ENCODE measurements at places on chromosomes 5 and 9. TPM values are rescaled to one million over a fixed set of nuclear protein-coding genes. Genes with fewer than 3 reads are reported as not detected.

- H3K4me1 ChIP-seq, result no peaks in the 10 kb centered on the region
- DNase-seq, result no peak
- no peak overlapping the region for H3K27ac ChIP-seq
- H3K27me3 ChIP-seq, result no peaks in the 10 kb centered on the region
- H3K4me3 ChIP-seq, result no peak overlapping the region
Measured at GRCh38 chr5:156942064-156942463, 21.0 kb downstream of the TIMD4 start.

DNA sequence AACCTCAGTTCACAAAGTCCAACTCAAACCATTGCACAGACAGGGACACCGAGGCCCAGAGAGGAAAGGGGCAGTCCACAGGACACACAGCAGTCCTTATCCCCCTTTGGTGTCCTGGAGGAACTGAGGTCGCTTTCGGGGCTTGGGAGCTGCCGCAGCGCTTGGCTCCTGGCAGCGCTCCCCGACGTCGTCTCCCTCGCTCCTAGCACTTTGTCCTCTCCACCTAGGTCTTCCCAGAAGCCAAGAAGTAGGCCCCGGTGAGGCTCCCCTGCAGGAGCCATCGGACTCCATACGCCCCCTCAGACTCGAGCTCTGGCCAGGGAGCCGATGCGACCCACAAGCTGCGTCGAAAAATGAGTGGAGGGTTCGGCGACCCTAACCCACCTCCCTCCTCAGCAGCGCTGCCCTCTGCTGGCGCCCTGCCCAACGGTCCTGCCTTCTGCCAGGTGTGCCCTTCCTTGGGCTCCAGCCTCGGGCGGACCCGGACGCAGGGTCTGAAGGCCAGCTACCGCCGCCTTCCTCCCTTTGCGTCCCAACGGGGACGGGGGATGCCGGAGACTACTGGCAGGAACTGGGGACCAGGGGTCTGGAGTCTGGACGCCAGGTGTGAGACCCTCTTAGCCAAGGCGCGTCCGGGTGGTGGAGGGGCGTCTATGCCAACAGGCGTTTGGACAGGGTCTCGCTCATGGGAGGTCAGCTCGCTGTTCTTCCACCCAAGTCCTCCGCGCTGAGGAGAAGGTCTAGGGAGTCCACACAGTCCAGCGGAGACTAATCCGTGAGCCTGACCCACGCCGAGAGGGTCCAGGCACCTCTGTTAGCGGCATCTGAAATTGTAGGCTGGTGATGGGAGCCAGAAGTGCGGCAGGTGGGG is 2.1 kb upstream of the PRDM12 start:
- no peaks in the 10 kb centered on the region for H3K4me1 ChIP-seq
- H3K36me3 ChIP-seq, result no peaks in the 10 kb centered on the region
- no peak overlapping the region for H3K27ac ChIP-seq
- no peak overlapping the region for H3K4me3 ChIP-seq
- no peak for DNase-seq
- H3K27me3 ChIP-seq, result no peaks in the 10 kb centered on the region

DNA sequence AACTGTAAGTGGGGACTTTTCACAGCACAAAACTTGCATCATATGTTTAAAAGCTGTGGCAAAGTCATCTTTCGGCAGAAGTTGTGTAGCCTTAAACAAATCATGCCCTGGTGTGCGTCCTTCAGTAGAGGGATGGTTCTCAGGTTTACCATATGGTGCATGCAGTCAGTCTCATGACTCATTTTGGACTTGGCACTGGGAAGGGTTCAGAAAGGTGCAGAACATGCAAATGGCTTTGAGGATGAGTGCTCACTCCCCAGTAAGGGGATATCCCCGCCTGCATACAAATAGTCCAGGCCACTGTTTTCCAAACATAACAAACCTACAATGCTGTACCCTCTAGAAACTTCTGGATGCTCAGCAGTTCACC is 260.3 kb downstream of the NDUFS4 start:
- no peak overlapping the region for H3K4me3 ChIP-seq
- H3K4me1 ChIP-seq, result no peaks in the 10 kb centered on the region
- H3K27ac ChIP-seq, result no peak overlapping the region
- no peak for DNase-seq

GRCh38 chr5:173291722-173292658 is 36.2 kb downstream of the STC2 start:
- H3K27me3 ChIP-seq, result no peaks in the 10 kb centered on the region
- no peaks in the 10 kb centered on the region for H3K36me3 ChIP-seq
- DNase-seq, result peak; percentile 27

DNA sequence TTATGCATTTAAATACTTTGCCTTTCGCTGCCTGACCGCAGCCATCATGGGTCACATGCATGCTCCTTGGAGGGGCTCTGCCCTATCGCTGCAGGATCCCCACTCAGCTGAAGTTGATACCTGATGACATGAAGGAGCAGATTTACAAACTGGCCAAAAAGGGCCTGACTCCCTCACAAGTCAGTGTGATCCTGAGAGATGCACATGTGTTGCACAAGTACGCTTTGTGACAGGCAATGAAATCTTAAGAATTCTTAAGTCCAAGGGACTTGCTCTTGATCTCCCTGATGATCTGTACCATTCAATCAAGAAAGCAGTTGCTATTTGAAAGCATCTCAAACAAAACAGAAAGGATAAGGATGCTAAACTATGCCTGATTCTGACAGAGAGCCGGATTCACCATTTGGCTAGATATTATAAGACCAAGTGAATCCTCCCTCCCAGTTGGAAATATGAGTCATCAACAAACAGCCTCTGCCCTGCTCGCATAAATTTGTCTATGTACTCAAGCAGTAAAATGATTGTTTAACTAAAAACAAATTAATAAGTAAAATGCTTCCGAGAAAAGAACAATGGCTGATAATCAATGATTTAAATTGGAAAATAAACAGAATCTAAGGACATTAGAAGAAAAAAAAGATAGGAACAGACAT is 41.6 kb upstream of the PPP2CA start:
- H3K27ac ChIP-seq, result no peak overlapping the region
- no peak for DNase-seq
- no peak overlapping the region for H3K4me3 ChIP-seq
- no peaks in the 10 kb centered on the region for H3K27me3 ChIP-seq
- H3K4me1 ChIP-seq, result no peaks in the 10 kb centered on the region

DNA sequence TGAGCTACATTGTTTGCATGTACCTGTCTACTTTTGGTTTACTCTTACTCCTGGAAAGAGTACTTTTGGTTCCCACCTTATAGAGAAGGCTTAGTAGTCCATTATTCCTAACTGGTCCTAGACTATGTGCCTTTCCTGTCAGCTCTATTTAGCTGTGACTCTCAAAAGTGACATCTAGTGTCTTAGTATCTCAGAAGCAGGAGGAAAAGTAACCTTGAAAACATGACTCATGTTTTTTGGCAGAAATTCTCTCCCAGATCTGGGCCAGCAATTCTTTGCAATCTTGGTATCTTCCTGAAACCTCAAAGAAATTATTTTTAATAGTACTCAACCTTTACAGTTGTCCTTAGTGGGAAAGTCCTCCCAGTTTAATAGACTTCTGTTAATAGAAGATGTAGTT is 691.7 kb upstream of the SEMA6A start:
- no peaks in the 10 kb centered on the region for H3K27me3 ChIP-seq
- no peak for DNase-seq
- no peaks in the 10 kb centered on the region for H3K4me1 ChIP-seq
- no peaks in the 10 kb centered on the region for H3K36me3 ChIP-seq
- H3K27ac ChIP-seq, result no peak overlapping the region
- H3K4me3 ChIP-seq, result no peak overlapping the region

DNA sequence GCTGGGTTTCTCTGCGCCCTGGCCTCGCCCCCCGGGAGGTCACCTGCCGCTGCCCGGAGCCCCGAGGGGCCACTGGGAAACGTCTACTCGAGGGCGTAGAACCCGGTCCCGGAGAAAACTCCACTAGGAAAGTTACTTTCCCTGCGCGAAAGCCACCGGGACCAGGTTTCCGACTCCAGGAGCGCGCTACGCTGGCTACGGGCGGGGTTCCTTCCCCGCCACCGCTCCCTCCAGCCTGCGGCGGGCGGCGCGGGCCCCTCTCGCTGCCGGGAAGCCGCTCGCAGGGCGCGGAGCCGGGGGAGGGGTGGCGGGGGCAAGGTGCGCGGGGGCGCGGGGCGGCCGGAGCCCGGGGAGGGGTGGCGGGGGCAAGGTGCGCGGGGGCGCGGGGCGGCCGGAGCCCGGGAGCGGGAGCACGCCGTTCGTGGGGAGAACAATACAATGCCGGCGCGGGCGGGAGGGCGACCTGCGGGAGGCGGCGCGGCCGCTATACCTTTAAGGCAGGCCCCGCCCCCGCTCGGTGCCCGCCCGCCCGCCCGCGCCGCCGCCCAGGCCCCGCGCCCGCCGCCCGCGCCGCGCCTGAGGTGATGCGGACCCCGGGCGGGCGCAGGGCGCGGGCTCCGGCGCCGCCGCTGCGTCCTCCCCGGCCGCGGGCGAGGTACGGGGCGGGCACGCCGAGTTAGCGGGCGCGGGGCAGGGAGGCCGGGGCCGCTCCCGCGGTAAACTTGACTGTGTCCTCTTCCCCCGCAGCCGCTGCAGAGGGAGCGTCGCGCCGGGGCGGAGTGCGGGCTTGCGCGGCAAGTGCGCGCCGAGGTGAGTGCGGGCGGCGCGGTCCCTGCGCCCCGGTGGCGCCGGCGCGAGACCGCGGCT is 278.1 kb downstream of the AOPEP start:
- peak overlapping the region; percentile 100 for H3K27ac ChIP-seq
- no peaks in the 10 kb centered on the region for H3K36me3 ChIP-seq
- H3K4me1 ChIP-seq, result peaks cover 4% of the 10 kb centered on the region
- DNase-seq, result peak; percentile 47
- peak overlapping the region; percentile 92 for H3K4me3 ChIP-seq

DNA sequence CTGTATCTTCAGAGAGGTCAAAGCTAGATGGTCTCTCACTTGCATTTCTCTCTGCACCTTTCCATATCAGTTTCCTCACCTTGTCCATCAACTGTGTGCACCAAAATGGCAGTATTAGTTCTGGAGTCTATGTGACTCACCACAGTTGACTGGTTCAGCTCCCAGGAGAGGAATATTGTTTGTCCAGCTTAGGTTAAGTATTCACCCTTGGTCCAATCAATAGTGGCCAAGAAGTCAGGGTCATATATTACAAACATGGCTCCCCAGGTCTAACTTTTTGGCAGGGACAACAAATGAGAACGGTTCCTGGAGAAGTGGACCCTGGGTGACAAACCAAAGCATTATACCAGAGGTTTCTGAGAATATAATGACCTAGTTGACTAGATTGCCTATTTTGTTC is 24.9 kb upstream of the CDC23 start:
- H3K27ac ChIP-seq, result no peak overlapping the region
- H3K36me3 ChIP-seq, result no peaks in the 10 kb centered on the region
- H3K4me1 ChIP-seq, result no peaks in the 10 kb centered on the region
- DNase-seq, result no peak

DNA sequence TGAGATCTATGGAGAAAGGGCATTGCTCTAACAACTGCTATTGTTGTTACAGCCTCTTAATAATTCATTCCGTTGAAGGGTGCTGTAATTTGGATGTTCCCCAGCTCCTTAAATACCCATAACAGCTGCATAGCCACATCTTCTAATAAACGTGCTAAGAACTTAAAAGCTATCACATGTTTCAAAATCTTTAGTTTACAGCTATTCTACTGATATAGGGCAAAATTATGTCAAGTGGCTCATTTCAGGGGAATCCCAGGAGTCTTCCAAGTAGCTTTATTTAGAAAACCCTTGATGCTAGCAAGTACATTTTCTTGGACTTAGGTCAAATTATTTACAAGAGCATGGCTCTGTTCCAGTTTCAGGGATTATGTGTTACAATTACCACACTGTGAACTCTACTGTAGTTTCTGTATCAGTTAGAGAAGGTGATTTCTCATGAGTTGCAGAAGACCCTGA is 990.4 kb upstream of the ACO1 start:
- no peaks in the 10 kb centered on the region for H3K27me3 ChIP-seq
- H3K4me1 ChIP-seq, result no peaks in the 10 kb centered on the region
- H3K36me3 ChIP-seq, result no peaks in the 10 kb centered on the region
- no peak for DNase-seq
- H3K27ac ChIP-seq, result no peak overlapping the region

DNA sequence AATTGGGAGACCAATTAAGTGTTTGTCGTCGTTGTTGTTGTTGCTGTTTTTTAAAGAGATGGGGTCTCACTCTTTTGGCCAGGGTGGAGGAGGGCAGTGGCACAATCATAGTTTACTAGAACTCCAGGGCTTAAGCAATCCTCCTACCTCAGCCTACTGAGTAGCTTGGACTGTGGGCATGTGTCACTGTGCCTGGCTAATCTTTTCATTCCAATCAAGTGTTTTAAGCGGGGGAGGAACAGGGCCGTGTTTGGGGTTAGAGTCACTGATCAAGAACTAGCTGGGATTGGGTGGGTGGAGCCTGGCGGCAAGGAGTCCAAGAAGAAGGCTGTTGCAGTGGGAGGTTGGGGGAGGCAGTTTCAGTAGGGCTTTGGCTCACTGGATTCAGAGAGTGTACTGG is 13.8 kb downstream of the SNX30 start:
- H3K27ac ChIP-seq, result no peak overlapping the region
- no peak for DNase-seq
- no peak overlapping the region for H3K4me3 ChIP-seq
- H3K4me1 ChIP-seq, result no peaks in the 10 kb centered on the region
- H3K27me3 ChIP-seq, result no peaks in the 10 kb centered on the region

GRCh38 chr5:118224546-118224945 is 763.8 kb downstream of the DTWD2 start:
- H3K4me1 ChIP-seq, result no peaks in the 10 kb centered on the region
- no peaks in the 10 kb centered on the region for H3K27me3 ChIP-seq
- no peak overlapping the region for H3K27ac ChIP-seq
- H3K36me3 ChIP-seq, result no peaks in the 10 kb centered on the region
- no peak overlapping the region for H3K4me3 ChIP-seq
- no peak for DNase-seq

- peak overlapping the region; percentile 64 for H3K27ac ChIP-seq
- no peaks in the 10 kb centered on the region for H3K36me3 ChIP-seq
- no peak for DNase-seq
- no peak overlapping the region for H3K4me3 ChIP-seq
Measured at GRCh38 chr5:151740958-151741373, 17.5 kb downstream of the ATOX1 start.

GRCh38 chr9:34047864-34048726 is 592 bp downstream of the UBAP2 start:
- peak overlapping the region; percentile 76 for H3K27ac ChIP-seq
- H3K36me3 ChIP-seq, result no peaks in the 10 kb centered on the region
- no peaks in the 10 kb centered on the region for H3K4me1 ChIP-seq

The TMEM215 gene
- total RNA-seq, result not detected

The OTP gene
- not detected for total RNA-seq

The PGGT1B gene
- total RNA-seq, result 45.5 TPM

The TERT gene
- not detected for total RNA-seq

The LCN12 gene
- total RNA-seq, result 0.71 TPM

The CAMK4 gene
- total RNA-seq, result 0.90 TPM

The GRIA1 gene
- total RNA-seq, result 6.5 TPM

The FLT4 gene
- 13.7 TPM for total RNA-seq

The MYMK gene
- not detected for total RNA-seq

The SPINK5 gene
- total RNA-seq, result 0.42 TPM
